ENCODE measurements at places on chromosomes 7 and 10. TPM values are rescaled to one million over a fixed set of nuclear protein-coding genes. Genes with fewer than 3 reads are reported as not detected.

- no peak for DNase-seq
Measured at GRCh38 chr7:14048889-14049288, 59.4 kb upstream of the ETV1 start.

- no peak for DNase-seq
Measured at GRCh38 chr7:80185571-80185970, 50.9 kb downstream of the GNAI1 start.

DNA sequence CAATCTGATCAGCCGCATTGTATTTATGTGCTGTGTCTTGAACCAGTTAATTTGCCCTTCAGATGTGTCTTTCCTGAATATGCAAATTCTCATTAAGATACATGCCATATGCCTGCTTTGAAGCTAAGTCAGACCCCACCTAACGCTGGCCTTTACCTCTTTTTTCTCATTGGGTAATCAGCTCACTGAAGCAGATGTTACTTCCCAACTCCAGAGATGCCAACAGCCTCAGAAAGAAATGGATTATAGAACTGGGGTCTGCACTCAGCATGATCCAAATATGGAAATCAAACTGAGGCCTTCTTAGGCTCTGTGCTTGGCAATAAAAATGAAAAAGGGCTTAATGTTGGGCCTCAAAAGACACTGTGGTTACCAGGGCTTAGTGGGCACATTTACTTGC is 113.9 kb downstream of the FZD1 start:
- DNase-seq = no peak

- DNase-seq = no peak
Measured at GRCh38 chr10:44279426-44280126, 105.3 kb downstream of the CXCL12 start.

- peak; percentile 14 for DNase-seq
Measured at GRCh38 chr10:126867567-126868365, 37.5 kb upstream of the DOCK1 start.

DNA sequence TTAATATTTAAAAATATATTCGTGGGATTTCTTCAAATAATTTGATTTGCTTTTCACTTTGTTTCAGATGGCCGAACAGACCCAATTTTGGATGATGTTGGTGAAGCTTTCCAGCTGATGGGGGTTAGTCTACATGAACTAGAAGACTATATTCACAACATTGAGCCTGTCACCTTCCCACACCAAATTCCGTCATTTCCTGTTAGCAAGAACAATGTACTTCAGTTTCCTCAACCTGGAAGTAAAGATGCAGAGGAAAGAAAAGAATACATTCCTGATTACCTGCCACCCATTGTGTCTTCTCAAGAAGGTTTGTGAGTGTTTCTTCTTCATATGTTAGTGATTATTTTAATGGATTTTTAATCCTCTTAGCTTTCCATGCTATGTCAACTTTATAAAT is 5.9 kb downstream of the TAF3 start:
- DNase-seq = no peak

GRCh38 chr7:87426160-87426559 is 49.3 kb downstream of the ABCB4 start:
- DNase-seq = no peak

DNA sequence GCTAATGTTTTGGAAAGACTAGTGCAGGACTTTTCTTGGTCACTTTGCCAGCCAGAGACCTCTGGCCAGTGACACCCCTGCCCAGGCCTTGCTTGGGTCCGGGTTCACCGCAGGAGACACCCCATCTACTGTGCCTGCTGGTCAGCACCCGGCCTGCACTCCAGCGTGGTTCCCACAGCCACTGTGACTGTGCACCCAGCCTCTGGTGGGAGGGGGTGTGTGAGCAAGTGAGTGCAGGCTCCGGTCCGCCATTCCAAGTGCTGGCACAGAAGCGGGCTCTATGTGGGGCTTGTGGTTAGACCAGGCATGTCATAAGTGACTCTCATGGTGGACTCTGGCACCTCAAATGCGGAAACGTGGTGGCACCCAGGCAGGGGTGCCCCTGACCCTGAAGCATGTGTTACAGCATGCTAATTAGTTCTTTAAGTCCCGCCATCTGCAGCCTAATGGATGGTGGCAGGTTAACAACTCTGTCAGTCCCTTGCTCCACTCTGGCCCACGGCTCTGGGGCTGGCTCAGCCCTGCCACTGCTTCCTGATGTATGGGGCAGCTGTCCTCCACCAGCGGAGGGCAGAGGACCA is 311.9 kb upstream of the HGF start:
- DNase-seq = no peak

- no peak for DNase-seq
Measured at GRCh38 chr7:125423458-125424155, 494.0 kb upstream of the POT1 start.

DNA sequence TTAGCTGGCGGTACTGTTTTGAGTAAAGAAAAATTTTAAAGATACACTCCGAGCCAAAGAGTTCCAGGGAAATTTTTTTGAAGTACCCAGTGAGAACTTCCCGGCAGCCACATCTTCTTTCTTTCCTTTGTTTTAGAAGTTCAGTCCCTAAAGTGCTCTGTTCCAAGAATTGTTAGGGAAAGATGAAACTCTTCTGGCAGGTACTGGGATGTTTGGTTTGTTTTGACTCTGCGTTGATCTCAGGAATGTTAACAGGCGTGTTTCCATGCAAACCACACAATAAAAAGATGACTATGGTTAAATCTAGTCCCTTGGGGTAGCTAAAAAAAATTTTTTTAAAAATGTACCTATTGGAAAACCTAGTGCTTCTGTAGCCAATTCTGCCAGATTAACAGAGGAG is 224.7 kb upstream of the PHYHIPL start:
- no peak for DNase-seq

DNA sequence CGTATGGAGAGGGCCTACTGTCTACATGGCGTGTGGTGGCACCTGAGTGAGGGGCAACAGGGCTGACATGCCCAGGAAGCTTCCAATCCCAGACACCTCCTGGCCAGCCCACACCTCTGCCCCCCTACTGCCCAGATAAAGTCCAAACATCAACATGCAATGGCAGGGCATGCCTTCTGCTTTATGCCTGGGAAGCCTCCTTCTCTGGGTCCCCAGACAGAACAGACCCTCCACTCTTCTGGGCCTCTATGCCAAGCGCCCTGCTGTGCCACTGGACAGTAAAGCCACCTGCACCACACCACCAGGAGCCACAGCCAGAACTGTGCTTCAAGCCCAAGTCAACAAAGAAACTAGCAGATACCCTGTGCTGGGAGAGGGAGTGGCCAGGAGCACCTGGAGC is 12.5 kb downstream of the TMEM72 start:
- DNase-seq = no peak

GRCh38 chr7:134459981-134460380 is 1.1 kb upstream of the AKR1B1 start:
- no peak for DNase-seq

GRCh38 chr7:135898226-135898625 is 78.9 kb downstream of the MTPN start:
- no peak for DNase-seq

The UNCX gene
- not detected for total RNA-seq

The CHRM2 gene
- total RNA-seq = 7.5 TPM

The HDAC9 gene
- total RNA-seq = 18.3 TPM

The CDHR3 gene
- 1.7 TPM for total RNA-seq

The DGKI gene
- total RNA-seq = 76.1 TPM

The CPN1 gene
- total RNA-seq = not detected
